Sigmoid colon (tissue), 7 donors: ENCODE measurements at places on chromosomes 16 and 17. TPM values are rescaled to one million over a fixed set of nuclear protein-coding genes. Genes with fewer than 3 reads are reported as not detected.

Gene ANKS4B
- total RNA-seq, result not detected

Gene FBRS
- 12.5 TPM for total RNA-seq

Gene KRT23
- 0.27 TPM for total RNA-seq

Gene MT1F
- 0.71 TPM for total RNA-seq

Gene SLC12A3
- not detected for total RNA-seq

Gene AATK
- 0.16 TPM for total RNA-seq

Gene ARHGAP44
- 2.9 TPM for total RNA-seq

Gene CFAP97D1
- not detected for total RNA-seq

Gene SLC5A11
- not detected for total RNA-seq

Gene ADORA2B
- 5.4 TPM for total RNA-seq

Gene RHBDL3
- 0.83 TPM for total RNA-seq

Gene IL32
- 8.6 TPM for total RNA-seq

Gene ZNF764
- 7.7 TPM for total RNA-seq

Gene ABCC11
- not detected for total RNA-seq

Gene ASPSCR1
- 16.9 TPM for total RNA-seq

Gene CRYBA1
- total RNA-seq, result not detected

Gene GALR2
- total RNA-seq, result 6.4 TPM

Gene MT1G
- total RNA-seq, result 12.9 TPM

Gene ZNF18
- total RNA-seq, result 6.6 TPM

Gene TAC4
- not detected for total RNA-seq
